ENCODE measurements at places on chromosomes 13 and 19.

- no peak for DNase-seq
These were observed 81.4 kb upstream of the GPC6 start for GRCh38 chr13:93145199-93145598.

- peak; percentile 57 for DNase-seq
These were observed at the start of gene TMC4 for GRCh38 chr19:54172471-54173358. TSS of gene TMC4 (minus strand) at chr19:54173160. CDS start at chr19:54173117, 43 bp downstream.

- no peak for DNase-seq
These were observed 2.1 kb upstream of the GNA15 start for GRCh38 chr19:3133793-3134116.

DNA sequence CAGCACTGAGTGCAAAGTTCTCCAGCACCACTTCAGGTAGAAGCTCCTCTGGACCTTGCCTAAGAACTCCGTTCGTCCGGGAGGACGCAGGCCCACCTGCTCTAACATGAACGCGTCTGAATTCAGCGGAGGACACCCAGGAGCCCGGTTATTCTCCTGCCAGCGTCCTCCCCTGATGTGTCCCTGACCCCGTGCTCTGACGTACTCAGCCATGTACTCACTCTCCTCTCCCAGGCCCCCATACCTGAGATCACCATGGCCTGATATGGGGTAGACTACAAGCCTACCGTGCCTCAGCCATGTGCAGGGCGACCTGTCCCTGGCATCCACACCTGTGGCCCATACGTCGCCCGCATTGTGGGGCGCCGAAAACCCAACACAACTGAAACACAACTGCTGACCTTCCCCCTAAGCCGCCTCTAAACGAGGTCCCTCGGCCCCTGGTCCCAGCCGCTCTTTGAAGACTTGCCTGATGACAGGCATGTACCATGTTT, 744 bp upstream of the ZNF584 start:
- no peak for DNase-seq

DNA sequence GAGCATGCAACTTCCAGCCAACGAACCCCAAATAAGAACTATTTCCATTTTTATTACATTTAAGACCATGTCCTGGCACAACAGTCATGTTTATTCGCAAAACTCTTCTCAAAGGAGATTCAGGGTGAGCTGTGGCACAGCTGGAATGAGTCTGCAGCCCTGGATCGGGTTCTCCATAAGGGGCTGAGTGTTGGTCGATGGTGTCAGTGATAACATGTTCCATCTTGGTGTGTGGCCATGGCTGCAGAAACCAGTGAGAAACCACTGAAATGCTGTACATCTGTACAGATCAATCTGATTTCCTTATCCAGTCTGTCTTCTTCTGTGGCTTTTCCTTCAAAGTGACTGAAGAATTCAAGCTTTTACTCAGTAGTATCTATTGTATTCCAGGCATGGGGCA, 15.2 kb downstream of the FAM124A start:
- no peak for DNase-seq

- peak; percentile 55 for DNase-seq
These were observed 63.5 kb downstream of the TSHZ3 start for GRCh38 chr19:31285744-31286143.

GRCh38 chr19:31504221-31504620, 155.0 kb upstream of the TSHZ3 start:
- no peak for DNase-seq

GRCh38 chr13:30371649-30372265, 50.5 kb upstream of the UBE2L5 start:
- peak; percentile 36 for DNase-seq

GRCh38 chr19:34269968-34270621, 15.7 kb downstream of the GARRE1 start:
- DNase-seq, result peak; percentile 70

GRCh38 chr19:41166944-41167804, 25.8 kb upstream of the CYP2S1 start:
- no peak for DNase-seq

GRCh38 chr13:51542346-51543242, 41.7 kb upstream of the WDFY2 start:
- DNase-seq, result no peak

DNA sequence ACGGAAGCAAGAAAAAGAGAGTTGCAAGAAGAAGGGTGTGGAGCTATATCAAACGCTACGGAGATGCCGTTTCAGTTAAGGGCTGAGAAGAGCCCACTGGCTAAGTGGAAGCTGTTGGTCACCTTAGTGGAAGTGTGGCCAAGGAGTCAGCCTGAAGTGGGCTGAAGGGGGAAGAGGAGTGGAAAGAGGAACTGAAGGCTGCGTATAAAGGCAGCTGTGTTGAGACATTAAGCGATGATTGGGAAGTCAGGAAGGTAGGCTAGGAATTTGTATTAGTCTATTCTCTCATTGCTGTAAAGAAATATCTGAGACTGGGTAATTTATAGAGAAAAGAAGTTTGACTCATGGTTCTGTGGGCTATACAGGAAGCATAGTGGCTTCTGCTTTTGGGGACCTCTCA, 14.1 kb upstream of the FRY start:
- DNase-seq, result no peak

- DNase-seq, result no peak
These were observed 12.0 kb upstream of the NANOS3 start for GRCh38 chr19:13864667-13865570.

DNA sequence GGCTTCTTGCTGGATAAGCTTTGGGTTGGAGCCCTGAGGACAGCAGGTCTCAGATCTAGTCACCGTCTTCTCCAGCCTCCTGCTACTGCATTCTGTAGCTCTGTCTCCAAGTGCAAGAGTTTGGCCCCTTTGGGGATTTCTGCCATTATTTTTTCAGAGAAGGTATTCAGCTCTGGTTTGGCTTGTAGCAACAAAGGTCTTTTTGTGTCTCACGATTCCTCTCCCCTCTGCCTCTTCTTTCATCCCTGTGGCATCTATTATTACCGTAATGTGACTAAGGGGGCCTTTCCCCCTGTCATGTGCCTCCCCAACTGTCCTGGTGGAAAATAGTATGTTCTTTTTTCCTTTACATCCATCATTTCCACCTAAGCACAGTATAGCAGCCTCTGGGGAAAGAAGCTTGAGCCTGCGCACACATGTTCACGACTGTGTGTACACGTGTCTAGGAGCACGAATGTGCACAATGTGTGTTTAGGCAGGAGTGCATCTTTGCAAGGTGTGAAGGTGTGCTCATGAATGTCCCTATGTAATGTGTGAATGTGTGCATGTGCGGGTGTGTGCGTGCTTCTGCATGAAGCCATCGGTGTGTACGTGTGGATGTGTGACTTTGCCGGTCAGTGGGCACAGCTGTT, 273.9 kb downstream of the ZNF536 start:
- no peak for DNase-seq

DNA sequence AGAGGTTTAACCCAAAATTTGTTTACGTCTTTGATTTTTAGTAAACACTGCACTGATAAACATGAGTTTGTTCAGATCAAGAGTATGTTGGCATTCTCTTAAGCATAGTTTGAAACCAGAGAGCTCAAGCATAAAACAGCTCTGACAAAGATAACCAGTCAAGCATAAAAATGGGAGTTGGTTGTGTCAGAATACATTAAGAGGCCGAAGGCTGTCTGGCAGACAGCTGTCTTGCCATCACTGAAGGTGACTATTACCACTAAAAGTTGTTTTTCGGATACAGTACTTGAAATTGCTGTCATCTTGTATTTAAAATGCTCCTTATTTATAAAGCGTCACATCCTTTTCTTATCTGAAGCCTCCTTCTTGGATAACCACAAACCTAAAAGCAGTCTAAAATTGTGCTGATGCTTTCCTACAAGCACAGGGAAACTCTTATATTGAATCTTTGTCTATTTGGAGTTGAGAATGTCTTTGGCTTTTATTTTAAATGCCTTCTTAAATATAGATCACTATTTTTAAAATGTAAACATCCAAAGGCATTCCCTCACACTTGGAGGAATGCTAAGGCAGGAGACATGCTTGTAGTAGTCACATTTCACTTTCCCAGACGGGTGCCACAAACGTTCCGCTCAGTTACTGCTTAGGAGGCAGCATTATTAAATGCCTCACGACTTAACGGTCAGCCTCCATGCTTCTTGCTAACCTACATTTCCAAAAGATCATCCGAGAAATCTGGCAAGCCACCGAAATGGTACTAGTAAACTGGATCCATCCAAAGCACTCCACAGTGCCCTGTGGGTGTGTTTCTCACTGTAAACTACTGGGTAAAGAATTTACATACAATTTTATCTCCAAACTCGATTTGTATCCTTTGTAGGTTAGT, 1.5 kb downstream of the SMAD9 start:
- peak; percentile 62 for DNase-seq

DNA sequence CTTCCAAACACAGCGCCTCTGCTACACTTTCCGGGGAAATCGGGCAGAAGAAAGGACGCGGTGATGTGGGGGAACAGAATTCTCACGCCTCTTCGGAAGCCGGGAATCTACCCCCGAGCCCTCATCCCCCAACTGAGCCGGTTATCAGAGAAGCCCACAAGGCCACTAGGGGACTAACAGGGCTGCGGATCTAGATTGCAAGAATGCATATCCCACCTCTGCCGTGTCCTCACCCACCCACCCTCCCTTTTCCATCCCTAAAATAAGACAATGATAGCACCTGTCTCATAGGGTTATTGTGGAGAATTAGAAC, 1.1 kb downstream of the IGFLR1 start:
- no peak for DNase-seq

- DNase-seq, result no peak
These were observed 354.8 kb downstream of the SUCLA2 start for GRCh38 chr13:47646298-47646697.

DNA sequence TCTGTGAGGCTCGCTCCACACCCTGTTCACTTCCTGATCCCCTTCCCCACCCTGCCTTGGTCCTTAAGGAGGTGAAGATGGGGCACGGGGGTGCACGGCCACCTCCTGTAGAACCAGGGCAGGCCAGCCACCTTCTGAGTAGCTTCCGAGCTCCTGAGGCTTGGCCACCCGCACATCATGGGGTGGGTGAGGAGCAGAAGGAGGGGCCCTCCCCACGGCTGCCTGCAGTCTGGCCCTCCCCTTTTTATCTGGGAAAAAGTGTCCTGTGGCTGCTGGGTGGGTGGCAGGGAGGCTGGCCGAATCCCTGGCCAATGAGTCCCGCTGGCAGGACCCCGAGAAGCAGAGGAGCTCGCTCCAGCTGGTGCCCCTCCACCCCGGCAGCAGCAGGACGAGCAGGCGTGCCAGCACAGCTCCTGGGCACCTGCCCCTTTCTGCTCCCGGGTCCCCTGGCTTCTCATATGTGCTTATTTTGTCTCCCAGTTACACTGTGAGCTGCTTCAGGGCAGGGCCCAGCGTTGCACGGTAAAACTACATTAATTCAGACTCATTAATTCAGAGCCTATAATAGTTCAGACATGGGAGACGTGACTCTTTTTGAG, 135.0 kb downstream of the KDM4B start:
- DNase-seq, result no peak

DNA sequence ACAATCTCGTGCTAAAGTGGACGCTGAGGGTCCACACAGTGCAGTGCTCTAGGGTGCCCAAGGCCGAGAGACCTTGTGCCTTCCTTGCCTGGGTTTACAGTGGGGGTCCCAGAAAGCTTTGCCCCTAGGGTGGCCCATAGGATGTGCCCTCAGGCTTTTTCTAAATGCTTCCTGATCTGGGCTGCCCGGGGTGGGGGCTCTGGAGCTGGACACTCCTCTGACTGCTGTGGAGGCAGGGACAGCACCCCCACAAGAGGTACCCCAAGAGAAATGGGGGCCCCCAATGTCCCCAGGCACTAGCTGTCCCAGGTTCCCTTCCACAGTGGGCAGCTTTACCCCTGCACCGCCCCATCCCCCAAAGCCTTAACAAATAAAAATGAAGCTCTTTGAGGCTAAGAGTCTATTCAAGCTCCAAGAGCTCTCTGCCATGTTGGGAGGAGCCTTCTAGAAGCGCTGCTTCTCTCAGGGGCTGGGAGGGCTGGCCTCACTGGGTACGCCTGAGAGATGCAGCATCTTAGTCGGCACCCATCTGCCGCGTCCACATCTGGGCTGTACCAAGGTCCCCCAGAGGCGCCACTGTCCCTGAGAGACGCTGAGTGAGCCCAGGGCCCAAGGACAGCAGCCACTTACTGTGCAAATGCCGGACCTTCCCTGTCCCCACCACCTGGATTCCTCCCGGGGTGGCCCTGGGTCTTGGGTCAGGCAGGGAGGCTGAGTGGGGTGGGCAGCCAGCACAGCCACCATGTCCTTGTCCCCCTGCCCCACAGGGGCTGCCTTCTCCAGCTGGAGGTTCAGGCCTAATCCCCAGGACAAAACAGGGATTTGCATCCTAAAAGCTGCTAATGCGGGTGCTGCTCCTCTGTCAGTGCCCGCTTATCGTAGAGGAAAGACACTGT, 27.4 kb downstream of the CEBPA start:
- DNase-seq, result no peak

DNA sequence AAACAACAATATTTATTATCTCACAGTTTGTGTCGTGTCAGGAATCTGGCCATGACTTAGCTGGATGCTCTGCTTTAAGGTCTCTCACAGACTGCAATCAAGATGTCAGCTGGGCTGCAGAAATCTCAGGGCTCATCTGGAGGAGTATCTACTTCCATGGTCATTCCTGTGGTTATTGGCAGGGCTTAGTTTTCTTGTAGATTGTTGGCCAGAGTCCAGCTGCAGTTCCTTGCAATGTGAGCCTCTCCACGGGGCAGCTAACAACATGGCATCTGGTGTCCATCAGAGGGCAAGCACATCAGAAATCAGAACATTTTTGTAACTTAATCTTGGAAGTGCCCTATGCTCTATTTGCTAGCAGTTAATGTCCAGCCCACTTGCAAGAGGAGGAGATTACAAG, 45.7 kb upstream of the TDRD3 start:
- DNase-seq, result peak; percentile 86

- peak; percentile 51 for DNase-seq
These were observed 854 bp downstream of the RNASEH2B start for GRCh38 chr13:50910485-50910805.

DNA sequence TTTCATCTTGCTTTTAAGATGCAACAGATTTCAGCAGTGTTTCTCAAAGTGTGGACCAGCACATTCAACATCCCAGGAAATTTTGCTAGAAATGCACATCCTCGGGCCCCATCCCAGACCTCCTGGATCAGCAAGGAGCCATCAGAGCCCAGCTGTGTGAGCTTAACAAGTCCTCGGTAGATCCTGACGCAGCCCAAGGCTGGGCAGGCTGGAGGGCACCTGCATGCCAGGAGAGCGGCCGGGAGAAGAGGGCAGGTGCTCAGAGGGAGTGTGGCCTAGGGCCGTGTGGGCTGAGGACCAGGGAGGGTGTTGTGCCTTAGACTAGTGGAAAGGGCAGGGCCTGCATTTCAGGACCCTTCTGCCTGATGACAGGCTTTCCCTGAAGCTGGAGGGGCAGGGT, 2.2 kb upstream of the MCF2L start:
- no peak for DNase-seq

GRCh38 chr13:49346460-49346859, 97.4 kb downstream of the CAB39L start:
- no peak for DNase-seq

DNA sequence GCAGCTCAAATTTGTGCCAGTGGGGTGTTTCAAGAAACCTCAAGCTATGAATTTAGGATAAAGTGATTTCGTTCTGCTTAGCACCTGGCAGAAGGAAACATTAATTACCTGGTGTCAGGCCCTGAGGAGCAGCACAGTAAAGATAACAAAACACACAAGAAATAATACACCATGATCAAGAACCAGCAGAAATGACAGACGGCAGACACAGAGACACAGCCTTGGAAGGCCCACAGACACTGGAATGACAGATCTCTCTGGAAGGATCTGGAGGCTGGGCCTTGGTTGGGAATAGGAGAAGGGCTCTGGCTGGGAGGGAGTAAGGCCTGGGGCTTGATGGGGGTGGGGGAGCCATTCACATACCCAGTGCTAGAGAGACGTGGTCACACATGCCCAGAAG, 10.8 kb downstream of the PRODH2 start:
- no peak for DNase-seq
